ENCODE measurements at places on chromosomes 4 and X.

DNA sequence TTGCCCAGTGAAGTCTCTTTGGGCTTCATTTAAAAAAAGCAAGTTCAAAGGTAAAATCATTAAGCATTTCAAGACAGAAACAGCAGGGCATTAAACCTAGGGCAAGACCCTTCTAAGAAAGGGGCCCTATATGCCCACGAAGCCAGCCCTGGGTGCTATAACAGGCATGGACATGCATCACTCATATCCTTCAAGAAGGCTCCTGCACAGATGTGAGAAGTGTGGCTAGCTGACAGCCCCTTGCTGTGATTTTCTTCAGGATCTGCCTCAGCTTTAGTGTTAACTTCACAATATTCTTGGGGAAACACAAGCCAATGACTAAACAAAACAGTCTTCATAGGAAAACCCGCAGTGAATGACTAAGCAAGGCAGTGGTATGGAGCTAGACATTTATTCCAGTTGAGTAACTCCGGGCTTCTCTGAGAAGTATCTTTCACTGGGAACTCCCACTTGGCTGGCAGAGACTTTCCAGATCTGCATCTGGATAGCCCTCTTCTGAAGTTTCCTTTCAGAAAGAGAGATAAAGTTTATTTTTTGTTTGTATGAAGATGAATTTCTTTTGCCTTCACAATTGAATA lies 11.9 kb upstream of the MAOA start:
- peak; percentile 6 for DNase-seq

- DNase-seq: no peak
These were observed 575 bp downstream of the SLC25A6 start for GRCh38 chrX:1391370-1391706.

GRCh38 chr4:152613841-152614721 lies 65.7 kb downstream of the TMEM154 start:
- DNase-seq: no peak

DNA sequence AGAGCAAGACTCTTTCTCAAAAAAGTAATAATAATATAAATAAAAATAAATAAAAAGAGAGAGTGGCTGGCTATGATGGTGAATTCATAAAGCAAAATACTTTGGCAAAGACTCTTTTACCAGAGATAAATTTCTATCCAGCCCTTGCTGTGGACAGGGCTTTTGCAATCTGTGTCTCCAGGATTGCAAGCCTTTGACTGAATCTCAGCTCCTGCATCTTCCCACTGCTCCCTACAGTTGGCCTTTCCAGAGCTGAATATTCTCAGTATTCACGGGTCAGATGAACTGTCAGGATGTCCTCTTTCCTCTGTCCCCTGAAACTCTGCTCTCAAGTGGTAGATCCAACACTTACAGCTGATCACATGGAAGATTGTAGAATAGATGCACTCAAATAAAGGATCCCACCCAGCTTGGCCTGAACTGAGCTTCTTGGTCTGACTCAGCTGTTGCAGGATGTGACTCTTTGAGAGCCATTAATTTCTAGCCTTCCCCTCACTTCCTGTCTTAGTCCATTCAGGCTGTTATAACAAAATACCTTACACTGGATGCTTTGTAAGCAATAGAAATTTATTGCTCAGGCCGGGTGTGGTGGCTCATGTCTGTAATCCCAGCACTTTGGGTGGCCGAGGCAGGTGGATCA lies 123.4 kb upstream of the GUCY1A1 start:
- DNase-seq: no peak

DNA sequence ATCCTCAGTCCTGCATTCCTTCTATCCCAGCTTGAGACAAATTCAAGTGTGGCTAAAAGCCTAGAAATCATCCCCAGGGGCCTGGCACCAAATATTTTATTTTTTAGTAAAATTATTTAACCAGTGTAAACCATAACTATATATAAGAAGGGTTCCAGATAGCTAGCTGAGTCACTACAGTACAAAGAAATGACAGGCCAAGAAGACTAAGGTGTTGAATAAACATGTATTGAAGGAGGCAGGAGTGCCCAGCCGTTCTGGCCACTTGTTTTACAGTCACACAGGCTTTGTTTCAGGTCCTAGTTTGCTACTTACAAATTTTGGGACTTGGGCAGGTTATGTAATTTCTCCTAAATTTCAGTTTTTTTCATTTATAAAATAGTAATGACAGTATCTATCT lies 225.9 kb upstream of the PITX2 start:
- DNase-seq: no peak

GRCh38 chrX:139039041-139039440 lies 327.5 kb upstream of the FGF13 start:
- DNase-seq: no peak

DNA sequence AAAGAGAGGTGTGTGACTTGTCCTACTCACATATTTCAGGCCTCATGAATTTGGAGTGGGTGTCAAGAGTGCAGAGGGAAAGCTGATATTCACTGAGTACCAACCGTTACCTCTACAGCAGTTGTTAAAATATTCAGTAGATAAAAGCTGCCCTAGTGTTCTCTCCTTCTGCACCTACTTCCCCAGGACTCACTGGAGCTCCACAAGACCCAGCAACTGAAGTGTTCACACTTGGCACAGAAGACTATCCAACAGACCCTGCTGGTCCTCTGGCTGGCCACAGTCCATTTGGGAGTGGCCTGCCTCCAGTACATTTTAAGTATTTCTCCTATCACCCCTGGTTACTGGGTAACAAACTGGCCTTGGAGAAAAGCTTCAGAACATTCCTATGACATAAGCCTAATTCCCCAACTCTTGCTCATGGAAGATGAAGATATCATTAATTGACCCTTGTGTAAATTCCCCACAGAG lies 70.8 kb downstream of the PPARGC1A start:
- no peak for DNase-seq

DNA sequence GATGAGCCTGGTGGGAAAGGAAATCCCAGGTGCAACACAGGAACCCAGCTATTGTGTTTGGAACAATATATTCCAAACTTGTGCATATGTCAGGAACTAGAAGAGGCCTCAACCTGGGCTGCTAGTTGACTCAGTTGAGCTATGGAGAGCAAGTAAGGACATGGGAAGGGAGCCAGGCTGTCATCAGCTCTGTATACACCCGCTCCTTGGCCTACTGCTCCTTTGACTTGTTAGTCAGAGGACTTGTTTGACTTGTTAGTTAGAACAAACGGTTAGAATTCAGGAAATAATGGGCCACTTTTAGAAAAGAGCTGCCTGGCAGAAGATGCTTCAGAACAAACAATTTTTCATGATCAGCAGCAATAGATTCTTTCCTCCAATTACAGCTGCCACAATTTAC lies 76.4 kb downstream of the CBLL2 start:
- no peak for DNase-seq

DNA sequence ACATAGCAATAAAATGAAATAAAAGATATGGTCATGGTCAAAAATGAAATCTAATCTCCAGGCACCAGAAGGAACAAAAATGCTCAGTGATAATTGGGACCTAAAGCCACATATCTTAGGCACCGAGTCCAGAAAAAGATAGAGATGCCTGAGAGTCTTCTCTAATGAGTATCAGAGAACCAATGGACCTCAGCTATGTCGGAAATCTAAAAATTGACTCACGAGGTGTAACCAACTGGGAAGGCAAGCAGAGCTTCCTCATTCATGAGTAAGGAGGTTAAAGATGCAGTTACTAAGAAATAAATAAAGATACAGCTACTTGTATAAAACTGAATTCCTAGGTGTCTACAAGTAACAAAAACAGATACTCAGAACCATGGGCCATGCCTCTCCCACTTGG lies 72.1 kb downstream of the KLHL34 start:
- no peak for DNase-seq

DNA sequence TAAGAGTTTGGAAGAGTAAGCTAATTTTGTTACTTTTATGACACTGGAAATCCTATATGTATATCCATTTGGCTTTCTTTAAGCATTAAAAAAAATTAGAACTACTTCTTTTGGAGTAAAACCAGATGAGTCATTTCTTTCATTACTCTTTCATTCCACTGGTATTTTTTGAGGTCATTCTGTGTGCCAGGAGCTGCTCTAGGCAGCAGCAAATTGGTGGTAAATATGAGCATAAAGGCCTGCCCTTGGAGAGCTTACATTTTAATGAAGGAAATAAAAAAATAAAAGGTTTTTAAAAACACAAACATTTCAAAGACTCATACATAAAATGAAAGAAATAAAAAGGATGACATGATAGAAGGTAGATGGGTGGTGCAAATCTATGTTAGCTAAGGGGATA lies 37.4 kb downstream of the MID1 start:
- DNase-seq: no peak

- no peak for DNase-seq
These were observed 16.0 kb downstream of the GAB1 start for GRCh38 chr4:143352720-143353119.

DNA sequence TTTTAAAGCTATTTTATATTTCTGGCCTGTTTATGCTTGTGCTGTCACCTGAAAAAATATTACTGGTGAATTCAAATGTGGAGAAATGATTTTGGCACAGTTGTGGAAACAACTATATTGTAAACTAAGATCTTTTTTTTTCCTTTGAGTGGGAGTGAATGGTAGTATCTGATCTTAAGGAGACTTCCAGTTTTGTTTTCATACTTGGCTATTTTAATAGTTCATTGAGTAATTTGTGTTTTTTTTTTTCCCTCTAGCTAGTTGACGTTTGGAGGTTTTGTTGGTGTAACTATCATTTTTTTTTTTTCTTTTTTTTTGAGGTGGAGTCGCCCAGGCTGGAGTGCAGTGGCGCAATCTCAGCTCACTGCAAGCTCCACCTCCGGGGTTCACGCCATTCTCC lies 10.5 kb downstream of the STAG2 start:
- no peak for DNase-seq

Data from activated CD4-positive, alpha-beta T cell treated with anti-CD3 and anti-CD28 coated beads, Interleukin-2, amount 50 U/mL, for 48 hours (primary cell).